Esophagus muscularis mucosa (tissue), 4 donors: ENCODE measurements at places on chromosomes 5 and 9.

DNA sequence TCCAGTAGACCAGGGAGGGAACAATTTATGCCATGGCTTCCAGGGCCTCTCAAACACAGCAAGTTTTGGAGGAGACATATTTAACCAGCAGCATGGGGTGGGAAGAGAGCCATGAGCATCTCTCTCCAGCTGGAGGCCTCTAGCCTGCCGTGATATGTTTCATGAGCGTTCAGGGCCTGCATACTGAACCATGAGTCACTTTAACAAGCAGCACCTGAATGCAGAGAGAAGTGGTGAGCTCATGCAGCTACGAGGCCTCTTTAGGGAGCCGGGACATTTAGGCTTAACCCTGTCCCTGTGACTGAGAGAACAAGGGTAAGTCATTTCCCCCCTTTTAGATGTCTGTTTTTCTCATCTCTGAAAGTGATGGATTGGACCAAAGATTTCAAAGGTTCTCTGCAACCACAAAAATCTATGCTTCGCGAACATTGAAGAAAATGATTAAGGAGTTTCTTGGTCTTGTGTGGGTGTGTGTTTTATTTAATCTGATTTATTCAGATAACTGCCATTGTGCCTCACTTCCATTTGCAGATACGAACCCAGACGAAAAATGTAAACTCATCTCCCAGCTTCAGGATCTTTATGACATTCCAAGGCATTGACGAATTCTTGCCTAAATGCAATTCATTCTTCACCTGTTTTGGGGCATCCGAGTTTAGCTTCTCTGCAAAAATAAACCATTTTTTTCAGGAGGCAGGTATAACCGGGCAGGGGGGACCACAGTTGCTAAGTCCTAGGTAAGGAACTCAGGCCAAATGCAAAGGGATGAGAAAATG is 157.0 kb downstream of the GABBR2 start:
- DNase-seq = no peak
- no peaks in the 10 kb centered on the region for H3K36me3 ChIP-seq
- H3K27me3 ChIP-seq = peaks cover 17% of the 10 kb centered on the region
- no peak overlapping the region for H3K4me3 ChIP-seq
- H3K27ac ChIP-seq = no peak overlapping the region

DNA sequence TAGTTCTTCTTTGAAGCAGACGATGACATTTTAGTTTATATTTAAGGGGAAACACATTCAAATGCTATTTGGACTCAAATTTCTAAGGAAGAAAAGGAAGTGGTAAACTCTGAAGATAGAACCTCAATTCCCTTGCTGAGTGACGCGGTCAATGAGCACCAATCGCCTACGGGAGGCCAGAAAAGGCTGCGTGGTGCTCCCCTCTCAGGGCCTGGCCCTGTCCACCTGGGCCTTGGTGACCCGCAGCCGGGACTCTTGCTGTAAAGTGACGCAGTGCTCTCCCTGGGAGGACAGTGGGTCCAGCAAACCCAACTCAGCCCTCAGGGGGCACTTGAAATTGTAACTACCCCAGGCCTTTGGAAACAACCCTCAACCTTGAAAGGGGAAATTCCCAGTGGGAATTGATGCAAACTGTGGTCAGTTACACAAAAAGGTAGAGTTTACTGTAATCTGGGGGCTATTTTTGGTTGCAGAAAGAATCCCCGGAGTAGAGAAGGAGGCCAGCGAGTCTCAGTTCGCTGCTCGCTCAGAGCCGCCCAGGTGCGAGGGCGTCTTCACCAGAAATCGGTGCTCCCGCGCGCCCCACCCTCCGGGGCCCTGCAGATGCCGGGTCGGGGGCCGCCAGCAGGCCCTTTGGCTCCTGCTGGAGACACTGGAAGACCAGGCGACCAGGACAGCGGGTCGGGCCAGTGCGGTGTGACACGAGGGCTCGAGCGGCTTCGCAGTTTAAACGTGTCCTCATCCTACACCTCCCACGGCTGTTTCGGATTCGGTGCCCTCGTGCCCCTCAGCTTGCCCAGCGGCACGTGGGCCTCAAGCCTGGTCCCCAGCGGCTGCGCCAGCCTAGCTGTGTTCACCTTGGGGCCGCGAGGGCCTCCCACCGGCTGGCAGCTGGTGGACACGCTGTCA is 1.4 kb upstream of the ANKRD33B start:
- DNase-seq = no peak
- peaks cover 20% of the 10 kb centered on the region for H3K4me1 ChIP-seq
- H3K36me3 ChIP-seq = no peaks in the 10 kb centered on the region
- peaks cover 12% of the 10 kb centered on the region for H3K27me3 ChIP-seq

DNA sequence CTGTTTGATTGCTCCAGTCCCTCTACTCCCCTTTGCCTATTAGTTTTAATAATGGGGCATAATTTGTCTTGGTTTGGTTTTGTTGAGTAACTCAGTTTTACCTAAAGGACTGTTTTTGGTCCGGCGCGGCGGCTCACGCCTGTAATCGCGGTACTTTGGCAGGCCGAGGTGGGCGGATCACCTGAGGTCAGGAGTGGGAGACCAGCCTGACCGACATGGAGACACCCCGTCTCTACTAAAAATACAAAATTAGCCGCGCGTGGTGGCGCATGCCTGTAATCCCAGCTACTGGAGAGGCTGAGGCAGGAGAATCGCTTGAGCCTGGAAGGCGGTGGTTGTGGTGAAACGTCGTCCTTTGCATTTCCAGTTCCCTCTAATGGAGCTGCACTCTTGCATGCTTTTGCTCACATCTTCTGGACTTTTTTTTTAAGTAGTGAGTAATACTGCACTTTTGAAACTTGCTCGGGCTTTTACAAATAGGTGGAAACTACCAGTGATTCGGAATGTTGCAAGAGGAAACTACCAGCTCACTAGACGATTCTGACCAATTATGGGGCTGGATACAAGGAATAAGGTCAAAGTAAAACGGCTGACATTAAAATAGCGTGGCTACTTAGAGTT is 721 bp upstream of the MAML1 start:
- DNase-seq = no peak
- peaks cover 41% of the 10 kb centered on the region for H3K36me3 ChIP-seq
- H3K4me1 ChIP-seq = peaks cover 33% of the 10 kb centered on the region
- H3K27me3 ChIP-seq = no peaks in the 10 kb centered on the region

GRCh38 chr9:133996531-133997520 is 4.7 kb upstream of the VAV2 start:
- no peaks in the 10 kb centered on the region for H3K36me3 ChIP-seq
- DNase-seq = no peak
- H3K4me3 ChIP-seq = no peak overlapping the region
- H3K27ac ChIP-seq = no peak overlapping the region
- peaks cover 10% of the 10 kb centered on the region for H3K4me1 ChIP-seq

- H3K27me3 ChIP-seq = no peaks in the 10 kb centered on the region
- peaks cover 45% of the 10 kb centered on the region for H3K4me1 ChIP-seq
- H3K27ac ChIP-seq = peak overlapping the region; percentile 97
- no peaks in the 10 kb centered on the region for H3K36me3 ChIP-seq
These were observed 7.8 kb upstream of the PURA start for GRCh38 chr5:140106101-140106500.

GRCh38 chr5:139459451-139459934 is 3.0 kb downstream of the ECSCR start:
- H3K4me1 ChIP-seq = peaks cover 2% of the 10 kb centered on the region
- H3K27ac ChIP-seq = peak overlapping the region; percentile 55
- no peak for DNase-seq
- H3K36me3 ChIP-seq = no peaks in the 10 kb centered on the region
- no peak overlapping the region for H3K4me3 ChIP-seq
- no peaks in the 10 kb centered on the region for H3K27me3 ChIP-seq

- no peaks in the 10 kb centered on the region for H3K36me3 ChIP-seq
- no peak for DNase-seq
- peak overlapping the region; percentile 98 for H3K4me3 ChIP-seq
- no peaks in the 10 kb centered on the region for H3K27me3 ChIP-seq
These were observed 616 bp downstream of the RNF130 start for GRCh38 chr5:180070756-180071530.

- no peaks in the 10 kb centered on the region for H3K4me1 ChIP-seq
- H3K27me3 ChIP-seq = no peaks in the 10 kb centered on the region
- no peak overlapping the region for H3K4me3 ChIP-seq
- H3K27ac ChIP-seq = no peak overlapping the region
These were observed 24.8 kb upstream of the UBAP1 start for GRCh38 chr9:34154057-34154456.

DNA sequence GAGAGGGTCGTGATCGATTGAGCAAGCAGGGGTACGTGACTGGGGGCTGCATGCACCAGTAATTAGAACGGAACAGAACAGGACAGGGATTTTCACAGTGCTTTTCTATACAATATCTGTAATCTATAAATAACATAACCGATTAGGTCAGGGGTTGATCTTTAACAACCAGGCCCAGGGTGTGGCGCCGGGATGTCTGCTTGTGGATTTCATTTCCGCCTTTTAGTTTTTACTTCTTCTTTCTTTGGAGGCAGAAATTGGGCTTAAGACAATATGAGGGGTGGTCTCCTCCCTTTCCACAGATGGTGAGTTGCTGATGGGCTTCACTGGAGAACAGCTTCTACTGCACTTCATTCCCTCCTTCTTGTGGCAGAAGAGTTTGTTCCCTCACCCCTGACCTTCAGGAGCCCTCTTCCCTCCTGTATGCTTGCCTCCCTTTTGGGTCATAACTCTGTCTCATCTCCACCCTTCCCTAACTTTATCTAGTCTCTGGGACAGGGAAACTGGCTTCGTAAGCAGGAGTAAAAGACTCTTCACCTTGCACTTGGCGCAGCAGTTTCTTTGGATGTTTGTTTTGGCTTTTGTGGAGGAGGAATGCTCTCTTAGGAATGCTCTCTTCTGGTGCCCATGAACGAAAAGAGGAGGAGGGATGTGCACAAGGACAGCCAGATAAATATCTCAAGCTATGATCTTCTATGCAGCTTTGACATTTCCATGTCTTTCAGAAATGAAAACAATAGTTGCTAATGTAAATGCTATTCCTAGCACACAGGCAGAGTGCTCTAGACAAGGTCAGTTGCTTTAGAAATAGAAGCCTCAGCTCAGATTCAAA is 139.8 kb upstream of the RPS23 start:
- H3K4me3 ChIP-seq = no peak overlapping the region
- H3K27me3 ChIP-seq = no peaks in the 10 kb centered on the region
- H3K4me1 ChIP-seq = peaks cover 11% of the 10 kb centered on the region

DNA sequence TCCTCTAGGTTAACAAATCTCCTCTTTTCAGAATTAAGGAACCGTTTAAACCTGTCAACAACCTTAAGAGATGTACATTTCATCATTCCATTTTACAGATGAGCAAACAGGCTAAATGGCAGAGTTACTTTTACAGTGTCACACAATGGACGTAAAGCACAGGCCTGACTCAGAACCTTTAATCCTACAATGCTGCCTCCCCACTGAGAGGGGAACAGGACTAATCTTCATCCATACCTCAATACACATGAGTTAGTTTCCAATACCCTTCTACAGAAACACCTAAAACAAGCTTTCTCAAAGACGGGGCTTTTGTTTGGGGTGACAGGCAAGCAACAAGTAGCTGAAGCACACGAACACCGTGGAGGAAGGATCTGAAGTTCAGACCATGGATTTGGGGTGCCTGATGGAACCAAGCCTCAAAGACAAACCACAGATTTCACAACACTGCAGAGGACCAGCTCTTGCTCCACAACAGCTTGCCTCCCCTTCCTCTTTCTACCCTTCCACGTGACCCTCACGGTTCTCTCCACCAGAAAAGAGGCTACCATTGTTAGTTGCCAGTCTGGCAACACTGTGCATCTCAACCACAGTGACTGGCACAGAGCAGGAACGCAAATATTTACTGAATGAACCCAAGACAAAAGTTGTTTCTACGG is 1.8 kb downstream of the RNF130 start:
- H3K27ac ChIP-seq = peak overlapping the region; percentile 97
- DNase-seq = no peak
- H3K4me1 ChIP-seq = peaks cover 15% of the 10 kb centered on the region

- H3K36me3 ChIP-seq = no peaks in the 10 kb centered on the region
- no peaks in the 10 kb centered on the region for H3K4me1 ChIP-seq
- DNase-seq = no peak
- H3K4me3 ChIP-seq = no peak overlapping the region
- H3K27ac ChIP-seq = no peak overlapping the region
These were observed 256.7 kb downstream of the PARP8 start for GRCh38 chr5:50922942-50923767.

GRCh38 chr9:126341902-126342301 is 15.3 kb downstream of the MVB12B start:
- H3K4me1 ChIP-seq = peaks cover 31% of the 10 kb centered on the region
- H3K27ac ChIP-seq = no peak overlapping the region
- no peak for DNase-seq
- no peak overlapping the region for H3K4me3 ChIP-seq
- peaks cover 43% of the 10 kb centered on the region for H3K36me3 ChIP-seq

DNA sequence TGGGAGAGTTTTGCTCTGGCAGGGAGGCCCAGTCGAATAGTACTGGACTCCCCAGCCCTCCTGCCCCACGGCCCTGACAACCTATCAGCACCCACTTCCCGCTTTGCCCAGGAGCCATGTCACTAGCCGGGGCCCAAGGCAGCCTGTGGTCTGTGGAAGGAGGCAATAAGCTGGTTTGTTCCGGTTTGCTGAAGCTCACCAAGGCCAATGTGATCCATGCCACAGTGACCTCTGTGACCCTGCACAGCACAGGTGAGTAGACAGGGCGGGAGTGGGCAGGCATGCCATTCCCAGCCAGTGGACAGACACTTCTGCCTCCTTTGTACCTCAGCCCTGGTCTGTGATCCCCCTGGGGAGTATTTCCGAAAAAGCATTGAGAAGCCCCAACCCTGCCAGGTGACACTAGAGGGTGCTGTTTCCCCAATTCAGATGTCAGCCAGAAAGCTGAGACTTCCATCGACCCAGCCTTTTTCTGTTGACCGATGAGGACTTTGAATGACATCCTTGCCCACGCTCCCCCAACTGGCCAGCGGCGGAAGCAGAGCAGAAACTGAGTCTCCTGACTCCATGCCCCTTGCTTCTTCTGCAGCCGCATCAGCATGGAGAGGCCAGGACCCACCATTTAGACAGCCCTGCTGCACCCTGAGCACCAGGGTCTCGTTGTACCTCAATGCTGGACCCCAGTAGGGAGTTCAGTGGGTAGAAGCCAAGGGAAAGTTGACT is 9.6 kb downstream of the PCYOX1L start:
- H3K4me3 ChIP-seq = peak overlapping the region; percentile 13
- no peak for DNase-seq
- H3K27ac ChIP-seq = peak overlapping the region; percentile 67
- peaks cover 37% of the 10 kb centered on the region for H3K4me1 ChIP-seq
- H3K27me3 ChIP-seq = no peaks in the 10 kb centered on the region

DNA sequence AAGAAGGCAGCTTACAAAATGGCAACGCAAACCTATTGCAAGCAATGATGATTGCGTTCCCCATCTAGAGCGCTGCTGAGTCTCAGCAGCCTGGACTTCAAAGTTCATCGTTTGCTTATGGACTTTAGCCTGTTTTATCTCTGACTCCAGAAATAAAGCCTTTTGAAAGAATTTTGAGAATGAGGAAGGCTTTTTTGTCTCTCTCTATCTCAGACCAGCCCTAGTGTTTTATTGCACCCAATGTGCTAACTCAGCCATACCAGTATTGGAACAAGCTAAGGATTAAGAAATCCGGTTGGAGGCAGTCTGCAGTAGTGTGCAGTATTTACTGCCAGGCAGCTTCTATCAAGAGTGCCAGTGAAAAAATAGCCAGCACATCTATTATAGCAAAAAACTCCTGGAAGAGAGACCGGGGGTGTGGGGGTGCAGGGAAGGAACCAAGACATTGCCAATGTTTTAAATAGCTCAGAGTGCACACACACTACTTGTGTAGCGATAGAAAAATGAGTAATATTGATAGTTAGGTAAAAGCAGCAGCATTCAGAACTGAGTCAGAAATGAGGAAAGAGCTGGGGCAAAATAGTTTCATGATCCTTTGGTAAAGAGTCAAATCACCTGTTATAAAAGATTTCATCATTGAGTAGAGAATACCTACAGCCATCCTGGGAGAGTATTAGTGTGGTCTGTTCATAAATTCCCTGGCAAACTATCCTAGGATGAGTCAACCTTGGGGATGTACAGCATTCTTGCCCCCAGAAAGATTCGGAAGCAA is 219.0 kb downstream of the ZNF608 start:
- H3K27ac ChIP-seq = no peak overlapping the region
- no peaks in the 10 kb centered on the region for H3K36me3 ChIP-seq
- H3K4me1 ChIP-seq = peaks cover 10% of the 10 kb centered on the region
- H3K27me3 ChIP-seq = no peaks in the 10 kb centered on the region
